ENCODE measurements at places on chromosomes 1 and 21.

- no peak for DNase-seq
Measured at GRCh38 chr1:205994346-205994745, 8.8 kb downstream of the RAB7B start.

- no peak for DNase-seq
Measured at GRCh38 chr1:2342384-2343022, 48.9 kb downstream of the MORN1 start.

- DNase-seq = no peak
Measured at GRCh38 chr1:35567947-35568558, 5.1 kb upstream of the TFAP2E start.

DNA sequence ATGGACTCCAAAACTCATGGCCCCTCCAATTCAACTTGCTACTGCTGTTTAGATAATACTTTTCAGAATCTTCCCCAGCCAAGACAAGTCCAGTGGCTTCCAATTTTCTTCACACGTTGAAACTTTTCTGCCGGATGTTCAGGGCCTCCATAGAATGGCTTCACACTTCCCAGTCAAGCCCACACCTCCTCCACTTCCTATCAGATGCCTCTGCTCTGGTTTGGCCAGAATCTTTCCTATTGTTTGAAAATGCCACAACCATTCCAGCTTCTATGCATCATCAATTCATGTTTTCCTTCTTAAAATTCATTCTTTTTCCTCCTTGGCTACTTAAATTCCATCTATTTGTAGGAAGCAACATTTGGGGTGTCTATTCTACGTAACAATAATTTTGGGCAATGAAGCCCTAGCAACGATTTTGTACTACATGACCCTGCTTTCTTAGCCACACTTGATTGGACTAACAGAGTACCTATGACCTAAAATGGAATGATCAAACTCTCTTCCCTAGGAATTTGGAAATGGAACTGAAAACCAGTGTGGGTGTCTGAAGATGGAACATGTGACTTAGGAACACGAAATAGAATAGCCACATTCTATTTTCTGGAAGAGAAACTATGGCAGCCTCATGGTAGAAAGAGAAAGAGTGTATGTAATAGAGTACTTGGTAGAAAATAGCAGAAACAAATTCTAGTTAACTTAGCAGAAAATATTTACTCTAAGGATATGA is 74.1 kb upstream of the CNIH3 start:
- DNase-seq = no peak

DNA sequence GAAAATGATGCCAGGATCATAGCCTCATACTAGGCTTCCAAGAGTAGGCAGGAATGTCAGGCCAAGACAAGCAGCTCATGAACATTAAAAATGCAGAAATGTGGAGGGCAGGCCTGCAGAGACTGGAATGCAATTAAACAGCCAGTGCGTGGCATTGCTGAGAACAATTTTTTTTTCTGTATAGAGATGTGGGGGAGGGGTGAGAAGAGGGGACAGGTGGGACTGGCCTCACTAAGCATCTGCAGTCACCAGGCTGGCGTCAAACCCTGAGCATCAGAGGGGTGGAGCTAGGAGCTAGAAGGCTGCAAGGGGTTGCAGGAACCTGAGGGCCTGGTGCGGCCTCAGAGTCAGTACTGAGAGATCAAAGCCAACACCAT is 114.1 kb downstream of the TNR start:
- no peak for DNase-seq

DNA sequence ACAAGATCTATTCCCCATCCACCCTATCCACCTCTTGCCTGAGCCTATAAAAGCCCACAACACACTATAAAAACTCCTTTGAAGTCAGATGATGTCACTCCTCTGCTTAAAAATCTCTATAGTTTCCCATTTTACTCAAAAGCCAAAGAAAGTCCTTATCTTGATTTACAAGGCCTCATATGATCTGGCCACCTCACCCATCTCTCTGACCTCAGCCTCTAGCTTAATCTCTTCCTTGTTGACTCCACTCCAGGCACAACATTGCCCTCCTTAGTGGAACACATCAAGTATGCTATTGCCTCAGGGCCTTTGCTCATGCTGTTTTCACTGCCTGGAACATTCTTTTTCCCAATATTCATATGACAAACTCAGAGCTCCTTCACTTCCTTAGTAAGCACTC is 33.3 kb downstream of the ZNF281 start:
- DNase-seq = no peak

DNA sequence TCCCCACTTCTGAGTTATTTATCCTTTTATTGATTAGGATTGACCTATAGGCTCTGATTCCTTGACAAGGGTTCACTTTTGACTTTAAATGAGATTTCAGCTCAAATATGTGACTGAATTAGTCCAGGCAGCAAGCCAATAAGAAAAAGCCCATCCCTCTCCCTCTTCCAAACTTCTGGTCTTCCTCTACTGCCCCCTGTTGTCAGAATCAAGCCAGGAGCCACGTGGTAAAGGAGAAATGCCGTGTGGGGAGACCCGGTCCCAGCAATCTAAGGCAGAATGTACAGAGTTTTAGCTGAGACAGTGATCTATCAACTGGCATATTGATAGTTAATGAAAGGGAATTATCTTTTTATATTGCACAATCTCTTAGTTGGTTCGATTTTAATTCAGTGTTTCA is 5.2 kb downstream of the ADAMTS5 start:
- no peak for DNase-seq

DNA sequence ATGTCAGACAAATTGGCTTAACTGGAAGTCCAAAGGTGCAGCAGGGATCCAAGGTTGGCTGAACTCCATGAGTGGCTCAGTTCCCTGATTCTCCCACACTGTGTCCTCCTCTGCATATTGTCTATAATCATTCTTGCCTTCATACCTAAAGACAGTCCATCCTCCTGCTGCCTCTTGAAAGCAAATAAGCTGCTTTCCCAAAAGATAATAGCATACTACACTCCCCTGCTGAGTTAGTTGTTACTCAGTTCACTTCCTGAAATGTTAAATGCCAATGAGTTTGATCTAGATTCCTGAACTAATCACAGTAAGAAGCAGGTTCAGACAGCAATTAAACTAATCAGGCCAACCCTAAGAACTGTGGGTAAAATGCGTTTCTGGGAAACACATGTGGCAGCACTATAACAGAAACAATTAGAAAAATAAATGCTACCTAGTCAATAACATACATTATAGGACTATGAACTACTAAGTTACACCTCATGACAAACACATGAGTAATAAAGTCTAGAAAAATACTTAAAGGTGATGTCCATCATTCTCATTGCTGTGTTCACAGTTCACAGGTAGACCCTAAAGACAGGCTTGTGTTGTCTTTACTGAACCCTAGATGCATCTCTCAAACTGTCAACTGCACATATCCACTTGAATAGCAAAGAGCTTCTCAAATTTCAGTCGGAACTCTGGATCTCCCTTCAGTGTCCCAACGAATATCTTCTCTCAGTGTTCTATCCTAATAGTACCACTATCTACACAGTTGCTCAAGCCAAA is 50.8 kb upstream of the BOLA1 start:
- DNase-seq = no peak

DNA sequence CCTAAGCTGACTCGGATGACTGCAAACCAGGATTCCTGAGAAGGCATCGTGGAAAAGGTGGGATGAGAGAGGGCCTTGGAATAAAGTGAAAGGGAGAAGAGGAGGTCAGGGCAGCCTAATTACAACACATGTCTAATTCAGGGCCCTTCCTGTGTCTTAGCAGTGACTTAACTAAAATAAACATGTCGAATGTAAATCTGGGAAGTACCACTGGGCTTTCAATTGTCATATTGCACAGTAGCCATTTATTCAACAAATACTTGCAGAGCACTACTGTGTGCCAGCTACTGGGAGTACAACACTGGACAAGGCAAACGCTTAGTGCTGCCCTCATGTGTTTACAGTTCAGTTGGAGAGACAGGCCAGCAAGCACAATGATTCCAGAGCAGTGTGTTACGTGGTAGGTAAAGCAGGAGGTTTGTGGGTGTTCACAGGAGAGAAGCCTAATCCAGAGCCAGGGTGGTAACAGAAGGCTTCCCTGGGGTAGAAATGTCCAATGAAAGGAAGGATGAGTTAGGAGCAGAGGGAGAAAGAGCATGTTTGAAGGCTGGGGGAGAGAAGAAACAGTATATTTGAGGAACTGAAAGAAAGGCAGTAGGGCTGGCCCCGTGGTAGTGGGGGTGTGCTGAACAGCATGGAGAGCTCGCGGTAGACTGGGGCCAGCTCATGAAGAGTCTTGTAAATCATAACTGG is 38.0 kb upstream of the RASAL2 start:
- DNase-seq = no peak

DNA sequence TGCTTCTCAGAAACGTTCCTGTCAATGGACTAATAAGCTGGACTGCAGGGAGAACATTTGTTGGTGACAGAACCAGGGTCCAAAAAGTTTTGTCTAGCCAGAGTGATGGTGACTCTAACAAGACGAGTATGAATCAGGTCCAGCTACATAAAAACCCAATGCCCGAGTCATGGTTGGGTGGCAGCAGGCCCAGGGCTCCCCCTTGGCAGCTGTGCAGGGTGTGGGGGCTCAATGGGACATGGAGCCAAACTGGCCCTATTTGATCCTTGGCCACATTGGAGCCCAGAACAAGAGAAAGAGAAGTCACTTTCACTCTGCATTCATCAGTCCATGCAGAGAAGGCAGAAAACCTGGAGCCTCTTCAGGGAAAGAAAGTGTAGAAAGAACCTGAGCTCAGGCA is 37.9 kb upstream of the TENT5C start:
- no peak for DNase-seq

DNA sequence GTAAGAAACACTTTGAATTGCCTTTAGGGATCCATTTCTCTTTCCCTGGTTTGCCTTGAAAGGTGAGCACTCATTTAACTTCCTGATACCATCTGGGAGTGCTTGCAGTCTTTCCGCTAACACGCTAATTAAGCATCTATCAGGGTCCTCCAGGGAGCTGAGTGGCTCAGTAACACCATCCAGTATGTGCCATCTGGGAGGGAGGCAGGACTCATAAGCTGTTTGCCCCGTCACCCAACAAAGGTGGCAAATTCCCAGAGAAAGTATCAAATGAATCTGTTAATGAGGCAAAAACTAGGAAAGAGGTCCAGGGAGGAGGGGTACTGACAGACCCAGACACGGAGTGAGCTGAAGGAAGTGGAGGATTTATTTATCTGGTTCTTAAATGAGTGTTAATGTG is 430.9 kb downstream of the HLX start:
- peak; percentile 87 for DNase-seq

- no peak for DNase-seq
Measured at GRCh38 chr1:89280766-89281165, 8.1 kb upstream of the GBP5 start.

GRCh38 chr1:110872745-110873720 is at the start of gene CD53:
CD53 (plus strand) TSS chr1:110873148; CDS start chr1:110891409, 18,261 bp downstream.
- DNase-seq = no peak

- DNase-seq = no peak
Measured at GRCh38 chr1:187013582-187014200, 184.9 kb downstream of the PLA2G4A start.

- peak; percentile 73 for DNase-seq
Measured at GRCh38 chr1:152035539-152036266, 1.1 kb downstream of the S100A11 start.

- no peak for DNase-seq
Measured at GRCh38 chr1:208967334-208967733, 616.2 kb upstream of the CAMK1G start.

DNA sequence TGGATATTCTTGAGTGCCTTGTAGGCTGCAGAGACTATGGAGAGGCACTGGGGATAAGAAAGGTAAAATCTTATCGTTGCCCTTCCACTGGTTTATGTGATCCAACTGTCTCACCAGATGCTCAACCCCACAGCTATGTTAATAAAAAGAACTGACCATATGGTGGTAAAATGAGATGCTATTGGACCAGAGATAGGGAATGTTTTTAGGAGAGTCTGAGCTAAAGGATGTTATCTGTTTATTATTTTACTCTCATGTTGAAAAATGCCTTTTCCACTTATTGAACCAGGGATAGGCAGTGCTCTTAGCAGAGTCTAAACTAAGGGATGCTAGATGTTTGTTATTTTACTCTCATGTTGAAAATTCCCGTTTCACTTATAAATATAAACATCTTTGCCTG is 172.8 kb upstream of the GREM2 start:
- DNase-seq = no peak

- no peak for DNase-seq
Measured at GRCh38 chr1:210841926-210842625, 291.9 kb downstream of the KCNH1 start.

DNA sequence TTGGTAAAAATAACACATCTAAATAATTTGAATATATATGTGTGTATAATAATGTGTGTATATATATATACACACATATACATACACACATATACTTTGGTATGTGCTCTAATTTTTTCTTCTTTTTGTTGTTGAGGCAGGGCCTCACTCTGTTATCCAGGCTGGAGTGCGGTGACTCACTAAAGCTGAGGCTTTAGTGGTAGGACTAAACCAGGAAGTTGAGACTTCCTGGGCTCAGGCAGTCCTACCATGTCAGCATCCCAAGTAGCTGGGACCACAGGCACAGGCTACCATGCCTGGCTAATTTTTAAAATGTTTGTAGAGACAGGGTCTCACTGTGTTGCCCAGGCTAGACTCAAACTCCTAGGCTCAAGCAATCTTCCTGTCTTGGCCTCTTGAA is 46.7 kb upstream of the CXADR start:
- no peak for DNase-seq

DNA sequence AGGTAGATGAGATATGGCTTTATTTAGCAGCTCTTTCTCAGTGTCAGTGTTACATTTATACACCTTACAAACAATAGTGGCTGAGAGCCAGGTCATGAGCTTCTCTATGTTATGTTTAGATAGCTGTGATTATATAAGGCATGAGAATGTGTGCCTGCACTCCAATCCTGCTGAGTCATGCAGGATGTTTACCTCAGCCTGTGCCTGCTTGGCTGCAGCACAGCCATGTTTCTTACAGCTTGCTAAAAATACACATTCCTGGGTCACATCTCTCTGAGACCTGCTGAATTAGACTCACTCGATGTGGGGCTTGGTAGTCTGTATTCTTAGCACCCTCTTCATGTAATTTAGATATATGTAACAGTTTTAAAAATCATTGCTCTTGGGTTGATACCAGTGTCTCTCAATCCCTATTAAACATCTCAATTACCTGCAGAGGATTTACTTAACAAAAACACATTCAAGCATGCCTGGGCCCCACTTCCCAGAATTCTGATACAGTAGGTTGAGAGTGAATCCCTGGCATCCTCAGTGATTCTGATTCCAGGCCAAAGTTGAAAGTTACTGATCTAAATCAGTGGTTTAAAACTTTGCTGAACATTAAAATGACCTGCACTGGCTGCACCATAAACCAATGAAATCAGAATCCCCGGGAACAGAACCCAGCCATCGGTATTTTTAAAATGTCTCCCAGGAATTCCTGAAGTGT is 107.5 kb downstream of the GDAP2 start:
- DNase-seq = no peak

GRCh38 chr1:24173638-24174575 is 13.2 kb downstream of the IFNLR1 start:
- no peak for DNase-seq

GRCh38 chr1:16155537-16156410 is at the start of gene EPHA2:
EPHA2 (minus strand) TSS chr1:16156069; CDS start chr1:16155932, 137 bp downstream.
- no peak for DNase-seq

DNA sequence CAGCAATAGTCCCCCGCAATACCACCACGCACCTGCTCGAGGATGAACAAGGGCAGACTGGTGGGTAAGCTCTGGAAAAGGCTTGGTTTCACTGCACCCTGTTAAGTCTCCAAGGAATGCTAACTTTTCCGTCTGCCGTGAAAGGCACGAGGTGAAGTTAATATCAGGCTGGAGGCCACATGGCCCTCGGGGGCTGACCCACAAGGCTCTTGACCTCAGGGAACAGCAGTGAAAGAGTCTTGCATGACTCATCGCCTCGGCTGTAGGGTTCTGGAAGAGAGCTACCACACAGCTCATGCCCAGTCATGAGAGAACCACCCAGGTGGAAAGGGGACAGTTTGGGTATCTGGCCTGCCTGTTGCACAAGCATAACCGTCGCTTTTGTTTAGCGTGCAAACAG is 24.7 kb downstream of the SCCPDH start:
- DNase-seq = no peak

Measured in NCI-H1436 (cell line).